T-helper 9 cell (primary cell): ENCODE measurements at places on chromosomes 1 and 21.

DNA sequence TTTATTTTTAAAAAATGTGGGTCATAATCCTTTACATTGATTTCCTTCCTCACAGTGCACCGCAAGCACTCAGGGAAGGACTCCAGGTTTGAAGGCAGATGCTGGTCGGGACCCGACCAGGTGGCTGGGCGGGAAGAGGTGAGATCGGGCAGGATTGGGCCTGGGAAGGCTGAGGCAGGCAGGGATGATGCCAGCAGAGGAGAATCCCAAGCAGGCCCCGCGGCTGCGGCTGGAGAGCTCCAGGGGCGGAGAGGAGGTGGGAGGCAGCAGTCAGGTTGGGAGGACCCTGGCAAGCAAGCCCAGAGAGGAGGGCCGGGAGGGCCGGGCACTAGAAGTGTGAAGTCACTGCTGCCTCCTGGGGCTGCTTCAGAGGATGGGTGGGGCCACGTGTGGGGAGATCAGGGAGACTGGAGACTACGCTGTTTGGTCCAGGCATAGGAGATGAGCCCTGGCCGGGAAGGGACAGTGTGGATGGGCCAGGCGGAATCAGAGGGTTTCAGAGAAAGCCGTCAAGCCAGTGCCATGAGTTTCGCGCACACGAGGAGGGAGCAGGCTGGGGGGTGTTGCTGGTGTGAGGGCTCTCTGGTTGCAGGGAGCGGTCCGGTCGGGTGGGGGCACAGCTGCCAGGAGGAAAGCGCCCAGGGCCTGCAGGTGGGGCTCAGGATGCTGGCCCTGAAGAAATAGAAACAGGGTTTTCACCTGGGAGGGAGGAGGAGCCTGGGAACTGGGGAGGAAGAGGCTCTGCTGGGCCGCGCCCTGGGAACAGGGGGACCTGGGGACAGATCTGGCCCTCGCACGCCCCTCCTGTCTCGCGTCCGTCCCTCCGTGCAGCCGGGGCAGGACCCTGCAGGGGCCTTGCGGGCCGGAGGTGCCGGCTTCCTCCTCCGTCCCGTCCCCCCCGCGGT is 888 bp upstream of the COL18A1 start:
- no peak for DNase-seq

DNA sequence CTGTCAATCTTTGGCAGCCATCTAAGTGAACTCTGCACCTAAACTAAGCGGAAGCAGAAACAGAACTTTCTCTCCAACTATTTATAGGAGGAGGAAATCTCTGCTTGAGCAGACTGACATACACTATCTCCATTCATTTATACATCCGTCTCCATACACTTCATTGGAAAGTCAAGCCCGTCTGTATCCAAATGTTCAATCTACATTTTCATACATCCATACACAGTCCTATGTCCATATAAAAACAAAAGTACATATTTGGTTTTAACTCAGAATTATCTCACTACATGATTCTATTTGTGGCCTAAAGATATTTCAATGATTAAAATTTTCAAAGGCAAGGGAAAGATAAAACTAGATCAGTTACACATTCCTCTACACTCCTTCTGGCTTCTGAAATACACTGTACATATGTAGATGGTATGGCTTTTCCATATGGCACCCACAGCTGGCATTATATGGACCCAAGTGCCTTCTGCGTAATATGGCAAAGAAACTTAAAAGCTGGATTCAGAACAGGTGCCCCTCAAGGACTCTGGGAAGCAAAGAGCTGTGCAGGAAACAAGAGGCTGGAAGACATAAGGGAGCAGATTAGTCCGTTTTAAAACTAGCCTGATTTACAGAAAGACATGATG is 35.5 kb downstream of the ILDR2 start:
- no peak for DNase-seq

DNA sequence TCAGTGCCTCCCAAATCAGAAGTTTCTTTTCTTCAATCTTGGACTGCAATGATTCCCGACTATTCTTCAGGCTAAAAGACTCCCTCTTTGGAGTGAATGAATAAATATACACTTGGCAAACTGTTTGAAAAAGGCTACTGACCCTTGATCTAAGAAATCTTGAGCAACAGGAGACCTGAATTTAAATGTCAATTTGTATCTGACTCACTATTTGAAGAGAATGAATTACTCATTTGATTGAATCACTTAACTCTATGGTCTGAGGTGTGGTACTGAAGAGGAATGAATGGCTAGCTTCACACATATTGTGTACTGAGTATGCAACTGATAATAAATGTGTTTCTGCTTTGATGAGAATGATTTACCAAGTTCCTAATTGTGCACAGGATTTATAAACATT is 4.6 kb upstream of the SMG7 start:
- DNase-seq: no peak

- DNase-seq: no peak
These were observed 152.9 kb upstream of the PTBP2 start for GRCh38 chr1:96568639-96569038.

DNA sequence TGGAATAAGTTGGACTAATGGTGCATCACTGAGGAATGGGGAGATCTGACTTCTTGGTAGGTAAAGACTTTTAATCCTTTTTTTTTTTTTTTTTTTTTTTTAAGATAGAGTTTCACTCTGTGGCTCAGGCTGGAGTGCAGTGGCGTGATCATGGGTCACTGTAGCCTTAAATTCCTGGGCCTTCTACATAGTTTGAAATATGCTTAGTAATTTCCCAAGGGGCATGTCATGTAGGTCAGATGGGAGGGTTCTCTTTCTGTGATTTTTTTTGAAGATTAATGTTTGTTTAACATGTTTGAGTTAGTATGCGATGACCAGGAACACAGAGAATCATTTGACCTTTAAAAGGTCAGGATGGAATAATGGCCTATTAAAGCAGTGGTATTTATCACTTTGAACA is 129.1 kb downstream of the S1PR1 start:
- DNase-seq: no peak

GRCh38 chr1:164417016-164417704 is 141.8 kb upstream of the PBX1 start:
- DNase-seq: no peak

DNA sequence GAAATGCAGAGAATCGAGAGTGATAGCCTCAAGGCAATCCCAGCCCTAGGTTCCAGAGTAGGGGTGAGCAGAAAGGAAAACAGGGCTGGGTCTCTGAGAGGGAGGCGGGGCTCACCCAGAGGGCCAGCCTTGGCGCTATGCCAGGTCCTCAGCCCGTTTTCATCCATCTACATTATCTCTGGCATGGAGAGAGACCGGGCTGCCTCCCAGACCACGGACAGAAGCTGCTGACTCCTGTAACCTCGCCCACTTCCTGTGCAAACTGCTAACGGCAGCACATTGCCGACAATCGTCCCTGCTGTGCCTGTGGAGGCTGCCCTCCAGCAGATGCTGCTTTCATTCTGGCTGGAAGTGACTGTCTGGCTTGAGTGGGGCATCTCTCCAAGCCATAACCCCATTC is 569.1 kb downstream of the NPHP4 start:
- peak; percentile 19 for DNase-seq

DNA sequence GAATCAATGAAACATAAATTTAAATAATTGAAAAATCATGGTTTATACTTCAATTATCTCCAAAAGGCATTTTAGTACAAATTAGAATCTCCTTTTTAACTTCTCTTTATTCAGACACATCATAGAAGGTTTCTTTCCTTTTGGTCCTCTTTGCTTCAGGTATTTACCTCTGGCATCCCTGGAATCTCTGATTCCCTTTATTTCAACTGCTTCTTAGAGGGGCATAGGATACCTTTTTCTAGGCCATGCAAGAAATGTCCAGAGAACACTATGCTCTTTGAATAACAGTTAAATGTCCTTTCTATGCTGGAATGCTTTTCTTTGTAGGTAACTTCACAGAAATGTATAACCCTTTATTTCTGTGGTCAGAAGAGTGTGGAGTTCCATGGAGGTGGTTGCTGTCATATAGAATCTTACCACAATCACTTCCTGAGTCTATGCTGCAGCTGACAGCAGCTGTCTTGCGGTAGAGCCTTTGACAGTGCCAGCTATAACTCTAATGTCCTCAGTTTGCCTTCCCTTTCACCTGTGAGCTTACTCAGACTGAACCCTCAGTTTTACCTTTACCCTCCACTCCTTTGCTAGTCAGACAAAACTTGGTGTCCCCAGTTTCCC is 8.6 kb downstream of the LAMC2 start:
- no peak for DNase-seq

DNA sequence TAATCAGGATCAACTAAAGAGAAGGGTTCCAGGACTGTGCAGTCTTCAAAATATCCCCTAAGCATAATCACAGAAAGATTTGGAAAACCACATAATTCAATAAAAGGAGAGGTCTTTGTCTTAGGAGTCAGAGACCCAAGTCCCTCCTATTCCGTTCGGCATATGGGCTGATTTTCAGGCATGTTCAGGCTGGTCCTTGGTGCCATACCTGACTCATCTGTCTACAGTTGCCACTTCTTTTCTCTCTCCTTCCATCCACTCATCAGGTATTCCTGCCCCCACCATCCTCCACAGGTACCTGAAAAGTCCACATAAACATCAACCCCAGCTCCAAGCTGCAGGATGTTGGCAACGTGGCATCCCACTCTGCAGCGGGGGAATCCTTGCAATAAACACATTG is 29.7 kb upstream of the RPL11 start:
- DNase-seq: no peak

DNA sequence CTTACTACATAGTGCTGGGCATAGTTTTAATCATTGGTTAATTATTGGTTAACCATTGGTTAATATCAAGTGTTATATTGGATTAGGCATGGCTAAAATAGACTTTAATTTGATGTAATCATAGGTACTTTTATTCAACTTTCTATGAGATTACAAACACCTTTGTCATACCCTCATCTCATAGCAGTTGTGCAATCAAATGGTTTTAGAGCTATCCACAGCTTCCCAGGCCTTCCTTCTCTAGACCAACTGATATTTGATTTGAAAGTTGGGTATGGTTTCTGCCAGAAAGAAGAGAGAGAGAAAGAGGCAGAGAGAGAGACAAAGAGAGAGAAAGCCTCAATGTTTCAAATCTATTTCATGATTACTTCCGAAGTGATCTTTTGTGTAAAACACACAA is 9.6 kb upstream of the RGS1 start:
- no peak for DNase-seq

- no peak for DNase-seq
These were observed 1.2 kb downstream of the HHIPL2 start for GRCh38 chr1:222546548-222547259.

DNA sequence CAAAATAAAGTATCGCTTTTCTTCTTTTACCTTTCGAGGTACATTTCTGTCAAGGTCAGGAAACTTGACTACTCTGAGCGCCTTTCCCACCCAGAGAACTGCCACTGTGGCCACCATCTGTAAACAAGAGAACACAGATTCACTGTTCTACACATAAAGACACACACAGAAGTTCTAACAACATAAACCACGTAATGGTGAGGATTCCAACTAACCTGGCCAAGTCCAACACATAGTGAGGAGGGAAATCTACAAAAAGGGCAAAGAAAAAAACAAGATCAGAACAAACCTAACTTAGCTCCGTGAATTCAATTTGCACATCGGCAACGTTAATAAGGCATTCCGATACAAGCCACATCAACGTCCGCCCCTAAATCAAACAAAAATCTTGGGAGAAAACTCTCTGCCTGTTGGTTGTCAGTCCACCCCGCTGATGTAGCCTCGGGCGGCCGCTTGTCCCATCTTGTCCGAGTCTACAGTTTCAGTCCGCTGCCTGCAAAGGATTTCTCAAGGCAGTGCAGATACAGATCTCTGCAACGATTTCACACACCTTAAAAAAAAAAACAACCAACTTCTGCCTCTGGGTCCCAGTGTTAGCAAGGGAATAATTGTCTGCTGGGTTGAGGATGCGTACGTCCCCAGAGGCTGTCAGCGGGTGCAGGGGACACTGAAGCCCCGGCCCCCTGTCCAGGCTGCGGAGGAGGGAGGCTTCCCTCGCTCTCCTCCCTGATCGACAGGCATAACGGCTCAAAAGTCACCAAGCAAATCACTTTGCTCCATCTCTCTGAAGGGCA is 1.0 kb downstream of the SLC35D1 start:
- DNase-seq: peak; percentile 4

GRCh38 chr1:162905174-162906158 is 44.5 kb upstream of the CCDC190 start:
- no peak for DNase-seq

- DNase-seq: no peak
These were observed 37.2 kb downstream of the ETNK2 start for GRCh38 chr1:204114606-204115005.

DNA sequence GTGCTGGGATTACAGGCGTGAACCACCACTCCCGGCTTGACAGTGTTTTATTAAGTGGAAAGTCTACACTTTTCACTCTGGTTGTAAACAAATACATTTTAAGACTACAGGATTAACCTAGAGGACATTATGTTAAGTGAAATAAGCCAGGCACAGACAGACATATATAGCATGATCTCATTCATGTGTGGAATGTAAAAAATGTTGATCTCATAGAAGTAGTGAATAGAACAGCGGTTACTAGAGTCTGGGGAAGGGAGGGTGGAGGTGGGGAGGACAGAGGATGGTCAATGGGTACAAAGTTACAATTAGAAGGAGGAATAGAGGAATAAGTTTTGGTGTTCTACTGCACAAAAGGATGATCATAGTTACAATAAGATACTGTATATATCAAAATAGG is 16.9 kb downstream of the CTH start:
- no peak for DNase-seq

DNA sequence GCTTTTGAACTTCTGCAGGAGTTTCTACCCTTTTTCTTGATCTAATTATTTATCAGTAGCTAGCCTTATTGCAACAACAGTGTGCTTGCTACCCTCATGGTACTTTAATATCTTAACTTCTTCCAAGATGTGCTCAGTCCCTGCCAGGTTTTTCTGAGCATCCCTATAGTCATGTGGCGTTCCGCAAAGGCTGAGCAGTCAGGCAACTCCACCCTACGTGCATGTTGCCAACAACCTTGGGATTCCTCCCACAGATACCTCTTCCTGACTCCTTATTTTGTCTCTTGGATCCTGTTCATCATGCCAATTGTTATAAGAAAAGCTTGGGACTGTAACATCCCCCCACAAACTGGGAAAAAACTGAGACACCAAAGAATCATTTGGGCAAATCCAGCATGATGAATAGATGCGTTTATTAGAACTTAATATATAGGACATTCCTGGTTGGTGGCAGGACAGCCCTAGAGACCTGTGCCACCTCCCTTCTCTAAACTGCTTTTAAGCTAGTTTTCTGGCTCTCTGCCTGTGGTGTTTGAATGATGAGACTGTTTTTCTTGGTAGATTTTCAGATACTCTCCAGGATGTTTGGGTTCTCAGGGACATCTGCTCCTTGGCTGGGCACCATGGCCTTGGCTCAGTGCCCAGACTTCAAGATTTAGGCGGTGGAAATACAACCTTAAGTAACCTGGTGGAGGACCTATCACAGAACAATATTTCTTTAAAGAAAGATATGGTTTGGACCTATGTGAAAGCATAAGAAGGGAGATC is 27.1 kb upstream of the KCTD3 start:
- DNase-seq: no peak

DNA sequence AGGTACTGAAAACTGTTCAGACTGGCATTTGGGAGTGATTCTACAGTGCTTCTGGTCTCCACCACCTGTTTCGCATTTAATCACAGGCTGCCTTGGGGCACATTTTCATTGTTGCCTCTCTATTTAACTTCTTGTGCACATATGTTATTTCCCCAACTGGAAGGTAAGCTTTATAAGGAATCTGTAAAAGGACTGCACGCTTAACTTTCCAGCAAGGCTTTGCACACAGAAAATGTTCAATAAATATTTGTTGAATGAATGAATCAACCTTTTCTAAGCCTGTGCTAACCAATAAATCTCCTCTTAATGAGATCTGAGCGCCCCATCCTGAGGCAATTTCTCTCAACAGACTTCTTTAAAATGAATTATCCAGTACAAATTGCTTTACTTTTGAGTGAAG is 84.3 kb upstream of the ARHGAP29 start:
- no peak for DNase-seq

GRCh38 chr1:3333903-3334302 is 120.6 kb upstream of the ARHGEF16 start:
- DNase-seq: no peak
